ENCODE measurements at places on chromosomes 1 and 21.

DNA sequence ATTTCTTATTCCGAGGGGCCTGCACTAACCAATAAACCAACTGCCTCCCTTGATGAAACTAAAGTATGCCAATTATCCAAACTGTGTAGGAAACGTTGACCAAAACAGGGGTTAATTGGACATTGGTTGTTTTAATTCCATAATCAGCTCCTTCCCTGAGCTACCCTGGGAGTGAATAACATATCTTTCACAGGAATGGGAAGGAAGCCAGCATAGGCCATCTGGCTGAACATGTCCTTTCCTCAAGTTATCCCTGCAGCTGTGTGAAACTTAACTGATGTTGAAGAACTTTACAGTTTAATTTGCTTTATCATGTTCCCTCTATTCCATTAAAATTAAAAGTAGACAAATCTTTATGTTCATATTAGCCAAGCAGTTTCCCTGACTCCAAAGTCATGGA is 75.4 kb downstream of the NRIP1 start:
- DNase-seq: no peak

DNA sequence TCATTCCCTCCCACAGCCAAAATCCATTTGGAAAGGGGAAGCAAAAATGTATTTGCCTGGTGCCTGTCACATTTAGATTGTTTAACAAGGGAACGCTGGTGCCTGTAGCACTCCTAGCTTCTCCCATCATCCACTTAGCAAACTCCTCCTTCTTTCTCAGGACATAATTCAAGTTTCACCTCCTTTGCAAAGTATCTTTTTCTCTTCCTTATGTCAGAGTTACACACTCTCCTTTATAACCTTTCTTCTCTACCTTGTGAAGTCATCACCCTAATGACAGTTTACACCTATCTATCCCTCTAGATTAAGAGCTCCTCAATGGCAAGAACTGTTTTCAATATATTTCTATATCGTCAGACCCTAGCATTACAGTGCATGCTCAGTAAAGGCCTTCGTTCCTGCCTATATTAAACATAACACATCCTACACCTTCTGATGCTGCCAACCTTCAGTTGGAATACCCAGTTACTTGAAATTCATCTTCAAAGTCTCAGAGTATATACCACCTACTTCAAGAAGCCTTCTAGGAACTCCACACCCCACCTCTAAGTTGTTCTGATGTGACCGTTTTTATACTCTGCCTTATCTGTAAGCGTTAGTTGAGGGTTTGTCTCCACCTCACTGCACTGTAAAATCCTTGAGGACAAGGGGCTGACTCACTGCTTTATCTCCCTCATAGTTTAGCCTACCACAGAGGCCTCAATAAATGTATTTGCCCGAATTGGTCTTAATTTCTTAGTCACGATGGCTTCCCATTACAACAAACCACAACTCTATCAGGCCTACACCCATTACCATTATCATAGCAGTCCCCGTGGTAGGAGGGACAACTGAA is 1.0 kb upstream of the EPS15 start:
- no peak for DNase-seq

- no peak for DNase-seq
Measured at GRCh38 chr1:226046240-226046639, 16.3 kb upstream of the H3-3A start.

GRCh38 chr1:234507626-234508387 is 28.8 kb upstream of the TARBP1 start:
- DNase-seq: no peak

- DNase-seq: no peak
Measured at GRCh38 chr1:207808322-207808705, 56.5 kb downstream of the CD46 start.

DNA sequence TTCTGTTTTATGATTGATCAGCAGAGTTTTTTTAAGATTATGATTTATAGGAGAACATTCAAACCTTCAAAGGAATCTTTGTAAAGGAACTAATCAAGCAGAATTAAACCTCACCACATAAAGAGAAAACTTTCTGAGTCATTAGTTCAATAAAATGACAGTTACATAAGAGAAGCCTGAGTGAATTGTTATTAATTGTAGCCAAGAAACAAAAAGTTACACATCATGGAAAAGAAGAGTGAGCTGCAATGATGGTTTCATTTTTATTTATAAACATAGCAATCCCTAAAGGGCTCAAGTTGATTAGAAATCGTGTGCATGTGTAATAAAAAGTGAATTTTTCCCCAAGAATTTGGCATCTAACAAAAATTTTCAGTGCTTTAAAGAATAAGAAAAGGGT is 731.4 kb downstream of the LTN1 start:
- DNase-seq: no peak

GRCh38 chr1:173426057-173426456 is 51.1 kb upstream of the PRDX6 start:
- no peak for DNase-seq

GRCh38 chr1:104780470-104781078 is 1030.9 kb downstream of the AMY1C start:
- peak; percentile 86 for DNase-seq

DNA sequence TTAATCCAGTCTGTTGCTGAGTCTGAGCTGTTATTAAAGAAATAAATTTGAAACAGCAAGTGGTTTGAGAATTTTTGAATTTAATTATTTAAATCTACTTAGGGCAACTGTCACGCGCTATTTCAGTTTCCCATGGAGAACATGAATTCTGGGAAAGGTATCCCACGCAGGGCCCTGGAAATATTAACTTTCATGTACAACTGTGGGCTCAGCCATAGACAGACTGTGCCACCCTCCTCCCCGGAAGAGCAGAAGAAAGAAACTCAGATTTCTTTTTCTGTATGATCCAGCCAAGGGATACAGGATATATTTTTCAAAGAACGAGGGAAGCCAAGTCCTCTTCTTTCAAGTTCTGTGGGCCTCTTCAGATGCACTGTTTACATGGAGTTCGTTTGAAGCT is 172.6 kb upstream of the LMO4 start:
- DNase-seq: no peak

GRCh38 chr1:174189428-174190062 is 30.2 kb downstream of the RABGAP1L start:
- no peak for DNase-seq

DNA sequence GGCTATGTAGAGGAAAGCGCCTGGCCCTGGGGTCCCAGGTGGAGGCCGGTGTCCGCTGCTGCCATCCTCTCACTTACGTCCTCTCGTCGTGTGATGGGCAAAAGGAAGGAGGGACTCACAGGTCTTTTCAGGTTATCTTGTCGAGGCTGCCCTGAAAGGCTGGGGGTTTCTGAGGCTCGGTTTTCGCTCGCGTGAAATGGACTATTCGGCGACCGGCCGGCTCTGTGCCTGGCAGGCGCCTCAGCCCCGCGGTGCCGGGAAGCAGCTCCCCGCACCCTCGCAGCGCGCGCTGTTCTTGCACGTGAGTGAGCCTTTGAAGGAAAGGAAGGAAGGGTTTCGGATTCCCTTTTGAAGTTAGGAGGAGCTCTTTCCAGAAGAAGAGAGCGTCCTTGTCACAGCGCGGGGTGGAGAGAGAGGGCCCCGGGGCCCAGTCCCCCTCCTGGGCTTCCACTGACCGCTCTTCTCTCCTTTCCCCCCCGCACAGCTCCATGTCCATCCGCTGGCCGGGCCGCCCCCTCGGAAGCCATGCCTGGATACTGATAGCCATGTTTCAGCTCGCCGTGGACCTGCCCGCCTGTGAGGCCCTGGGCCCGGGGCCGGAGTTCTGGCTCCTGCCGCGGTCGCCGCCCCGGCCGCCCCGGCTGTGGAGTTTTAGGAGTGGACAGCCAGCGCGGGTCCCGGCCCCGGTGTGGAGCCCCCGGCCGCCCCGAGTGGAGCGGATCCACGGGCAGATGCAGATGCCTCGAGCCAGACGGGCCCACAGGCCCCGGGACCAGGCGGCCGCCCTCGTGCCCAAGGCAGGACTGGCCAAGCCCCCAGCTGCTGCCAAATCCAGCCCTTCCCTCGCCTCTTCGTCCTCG is 57.2 kb downstream of the AJAP1 start:
- DNase-seq: no peak
